Activated CD4-positive, alpha-beta T cell treated with anti-CD3 and anti-CD28 coated beads, Interleukin-2, amount 50 U/mL, for 48 hours (primary cell): ENCODE measurements at places on chromosomes 1 and 21.

- DNase-seq, result no peak
These were observed 637.2 kb downstream of the SMYD3 start for GRCh38 chr1:245869847-245870246.

DNA sequence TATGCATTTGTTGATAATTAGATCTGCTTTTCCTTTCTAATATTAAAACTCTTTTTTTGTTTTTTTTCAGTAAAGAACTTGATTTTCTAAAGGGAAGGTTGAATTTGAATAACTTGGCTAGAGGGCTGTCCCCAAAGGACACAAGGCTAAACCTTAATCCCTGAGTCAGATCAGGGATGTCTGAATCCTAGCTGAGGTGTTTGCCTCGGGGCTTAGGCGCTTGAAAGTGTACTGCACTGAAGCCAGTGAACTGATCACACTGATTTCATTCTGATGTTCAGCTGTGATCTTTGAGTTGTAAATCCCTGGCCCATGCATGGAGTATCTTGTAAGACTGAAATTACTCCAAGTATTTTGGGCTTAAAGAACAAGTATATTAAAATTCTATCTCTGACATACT, 42.8 kb downstream of the MTR start:
- no peak for DNase-seq

DNA sequence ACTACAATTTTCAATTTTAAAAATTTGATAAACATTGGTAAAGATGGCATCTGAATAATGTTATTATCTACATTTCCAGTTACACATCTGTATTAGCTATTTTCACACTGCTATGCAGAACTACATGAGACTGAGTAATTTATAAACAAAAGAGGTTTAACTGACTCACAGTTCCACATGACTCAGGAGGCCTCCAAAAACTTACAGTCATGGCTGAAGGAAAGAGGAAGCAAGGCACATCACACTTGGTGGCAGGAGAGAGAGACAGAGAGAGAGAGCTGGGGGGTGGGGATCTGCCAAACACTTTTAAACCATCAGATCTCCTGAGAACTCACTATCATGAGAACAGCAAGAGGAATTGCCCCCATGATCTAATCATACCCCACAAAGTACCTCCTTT, 850.0 kb downstream of the LTN1 start:
- DNase-seq, result no peak

- DNase-seq, result peak; percentile 72
These were observed 14.0 kb downstream of the RHBG start for GRCh38 chr1:156383023-156383422.

DNA sequence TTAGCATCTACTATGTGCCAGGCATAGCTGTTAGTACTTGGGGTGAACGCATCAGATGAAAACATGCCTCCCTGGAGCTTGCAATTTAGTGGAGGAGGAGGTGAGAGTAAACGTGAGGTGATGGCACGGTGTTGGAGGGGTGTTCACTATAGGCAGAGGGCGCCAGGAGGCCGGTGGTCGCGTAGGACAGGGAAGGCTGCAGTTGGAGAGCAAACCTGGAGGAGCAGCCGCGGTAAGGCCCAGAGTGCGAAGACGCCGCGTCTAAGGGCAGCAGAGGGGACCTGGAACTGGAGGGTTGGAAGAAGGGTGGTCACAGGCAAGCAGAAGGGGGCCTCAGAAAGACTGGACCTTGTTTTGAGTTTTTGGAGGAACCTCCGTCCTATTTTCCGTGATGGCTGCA, 30.2 kb upstream of the TRIM17 start:
- no peak for DNase-seq

DNA sequence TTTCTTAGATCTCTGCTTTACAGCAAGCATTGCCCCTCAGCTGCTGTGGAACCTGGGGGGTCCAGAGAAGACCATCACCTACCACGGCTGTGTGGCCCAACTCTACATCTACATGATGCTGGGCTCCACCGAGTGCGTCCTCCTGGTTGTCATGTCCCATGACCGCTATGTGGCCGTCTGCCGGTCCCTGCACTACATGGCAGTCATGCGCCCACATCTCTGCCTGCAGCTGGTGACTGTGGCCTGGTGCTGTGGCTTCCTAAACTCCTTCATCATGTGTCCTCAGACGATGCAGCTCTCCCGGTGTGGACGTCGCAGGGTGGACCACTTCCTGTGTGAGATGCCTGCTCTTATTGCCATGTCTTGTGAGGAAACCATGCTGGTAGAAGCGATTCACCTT, 33.4 kb upstream of the OR2B11 start:
- no peak for DNase-seq

- DNase-seq, result no peak
These were observed 172.2 kb downstream of the HHIPL2 start for GRCh38 chr1:222375701-222376100.

GRCh38 chr1:228986093-228986904, 251.0 kb downstream of the RHOU start:
- DNase-seq, result no peak

- DNase-seq, result peak; percentile 55
These were observed 745 bp downstream of the MAGI3 start for GRCh38 chr1:113390871-113391648.

- no peak for DNase-seq
These were observed 8.9 kb downstream of the PLA2G2F start for GRCh38 chr1:20147846-20148570.

GRCh38 chr21:43613755-43614638, 45.3 kb downstream of the HSF2BP start:
- no peak for DNase-seq

DNA sequence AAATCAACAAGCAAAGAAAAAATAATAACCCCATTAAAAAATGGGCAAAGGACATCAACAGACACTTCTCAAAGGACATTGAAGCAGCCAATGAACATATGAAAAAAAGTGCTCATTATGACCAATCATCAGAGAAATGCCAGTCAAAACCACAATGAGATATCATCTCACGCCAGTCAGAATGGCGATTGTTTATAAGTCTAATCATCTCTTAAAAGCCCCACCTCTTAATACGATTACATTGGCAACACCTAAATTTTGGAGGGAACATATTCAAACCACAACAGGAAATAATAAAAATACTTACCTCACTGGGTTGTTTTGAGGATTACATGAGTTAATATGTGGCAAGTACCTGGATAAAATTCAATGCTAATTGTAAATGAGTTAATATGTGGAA, 57.1 kb upstream of the PLPPR4 start:
- DNase-seq, result no peak

- DNase-seq, result peak; percentile 78
These were observed 18.8 kb downstream of the KNCN start for GRCh38 chr1:46532498-46533178.

- no peak for DNase-seq
These were observed 186.8 kb downstream of the LTN1 start for GRCh38 chr21:28805885-28806284.

DNA sequence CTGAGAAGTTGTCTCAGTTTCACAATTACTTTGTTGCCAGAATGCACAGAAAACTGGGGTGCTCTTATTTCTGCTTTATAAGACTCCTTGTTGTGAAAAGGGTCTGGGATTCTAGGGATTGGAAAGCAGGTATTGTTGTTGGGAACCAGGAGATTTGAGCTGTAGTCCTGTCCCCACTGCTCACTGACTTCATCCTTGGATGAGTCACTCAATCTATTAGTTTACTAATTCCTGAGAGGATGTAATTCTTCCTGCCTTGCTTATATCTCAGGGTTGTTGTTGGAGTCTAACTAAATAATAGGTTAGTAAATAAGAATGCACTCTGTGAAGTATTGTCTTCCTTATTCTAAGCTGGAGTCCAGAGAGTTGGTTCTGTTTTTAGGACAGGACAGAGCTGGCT, 172.5 kb upstream of the GALNT2 start:
- no peak for DNase-seq

DNA sequence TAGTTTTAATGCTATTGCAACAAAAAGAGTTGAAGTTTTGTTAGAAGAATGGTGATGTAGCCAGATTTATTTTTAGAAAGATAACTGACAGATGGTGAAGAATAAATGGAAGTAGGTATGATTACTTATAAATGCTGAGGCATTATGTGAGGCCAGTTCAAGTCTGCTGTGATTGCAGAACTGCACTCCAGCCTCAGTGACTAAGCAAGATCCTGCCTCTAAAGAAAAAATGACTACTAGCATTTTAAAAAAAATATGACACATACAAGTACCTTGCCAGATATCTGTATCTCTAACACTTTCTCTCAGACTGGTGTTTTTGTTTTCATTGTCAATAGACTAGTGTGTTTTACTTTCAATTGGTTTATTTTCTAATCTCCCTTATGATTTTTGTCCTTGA, 1242.4 kb upstream of the ADGRL4 start:
- no peak for DNase-seq

- DNase-seq, result no peak
These were observed 116.2 kb downstream of the KCNJ6 start for GRCh38 chr21:37800057-37800455.

- no peak for DNase-seq
These were observed 42.4 kb downstream of the PDE9A start for GRCh38 chr21:42695697-42696380.

- DNase-seq, result peak; percentile 78
These were observed 16.3 kb downstream of the BATF3 start for GRCh38 chr1:212683357-212683722.

DNA sequence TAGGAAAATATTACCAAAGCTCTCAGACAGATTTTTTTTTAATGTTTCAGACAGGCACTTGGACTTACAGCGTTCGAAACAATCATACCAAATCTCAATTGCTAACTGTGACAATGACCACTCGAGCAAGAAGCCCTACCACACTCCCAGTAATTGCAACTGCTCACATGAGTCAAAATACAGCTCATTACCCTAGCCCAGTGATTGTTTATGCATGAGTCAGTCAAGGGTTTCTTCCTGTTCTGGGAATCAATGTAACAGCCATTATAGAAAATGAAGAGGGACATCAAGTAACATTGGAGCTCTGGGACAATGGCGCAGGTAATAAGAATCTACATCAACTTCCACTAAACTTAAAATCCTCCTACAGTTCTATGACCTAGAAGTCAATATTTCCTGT, 56.1 kb upstream of the SH3GLB1 start:
- DNase-seq, result no peak

DNA sequence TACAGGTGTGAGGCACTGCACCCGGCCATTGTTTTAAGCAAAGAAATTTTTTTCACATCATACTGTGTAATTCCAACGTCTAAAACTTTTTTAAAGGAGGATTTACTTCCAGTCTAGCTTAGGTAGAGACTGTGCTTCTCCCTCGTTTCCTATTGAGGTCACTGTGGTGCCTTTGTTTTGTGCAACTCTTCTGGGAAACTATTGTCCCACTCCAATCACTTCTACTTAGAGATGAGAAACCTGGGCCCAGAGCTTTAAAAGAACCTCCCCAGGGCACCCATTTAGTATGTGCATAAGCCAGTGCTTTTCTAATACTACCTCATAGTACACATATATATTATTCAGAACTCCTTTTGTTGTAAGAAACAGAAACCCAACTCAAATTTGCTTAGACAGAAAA, 120.0 kb upstream of the ZNF644 start:
- DNase-seq, result no peak

DNA sequence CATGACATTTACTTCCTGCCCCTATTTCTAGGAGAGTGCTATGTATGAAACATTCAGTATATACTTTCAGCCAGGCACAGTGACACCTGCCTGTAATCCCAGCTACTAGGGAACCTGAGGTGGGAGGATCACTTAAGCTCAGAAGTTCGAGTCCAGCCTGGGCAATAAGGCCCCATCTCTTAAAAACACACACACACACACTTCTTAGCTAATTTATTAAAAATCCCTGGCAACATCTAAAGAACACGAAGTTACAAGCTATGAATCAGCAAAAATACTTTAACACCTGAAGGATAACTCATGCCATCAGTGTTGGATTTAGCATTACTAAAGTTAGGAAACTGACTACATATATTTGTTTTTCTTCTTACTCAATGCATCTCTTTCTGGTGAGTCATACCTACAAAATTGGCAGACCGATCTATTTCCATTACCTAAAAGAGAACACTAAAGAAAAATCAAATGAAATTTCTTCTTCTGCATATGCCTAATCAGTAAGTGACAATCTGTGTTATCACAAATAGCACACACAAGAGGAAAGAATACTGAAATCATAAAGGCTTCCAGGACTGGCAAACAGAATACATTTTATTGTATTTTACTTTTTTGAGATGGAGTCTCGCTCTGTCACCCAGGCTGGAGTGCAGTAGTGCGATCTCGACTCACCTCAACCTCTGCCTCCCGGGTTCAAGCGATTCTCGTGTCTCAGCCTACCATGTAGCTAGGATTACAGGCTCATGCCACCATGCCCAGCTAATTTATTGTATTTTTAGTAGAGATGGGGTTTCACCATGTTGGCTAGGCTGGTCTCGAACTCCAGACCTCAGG, 41.4 kb downstream of the RNF115 start:
- no peak for DNase-seq

- no peak for DNase-seq
These were observed 5.5 kb upstream of the FOXO6 start for GRCh38 chr1:41355761-41356160.

DNA sequence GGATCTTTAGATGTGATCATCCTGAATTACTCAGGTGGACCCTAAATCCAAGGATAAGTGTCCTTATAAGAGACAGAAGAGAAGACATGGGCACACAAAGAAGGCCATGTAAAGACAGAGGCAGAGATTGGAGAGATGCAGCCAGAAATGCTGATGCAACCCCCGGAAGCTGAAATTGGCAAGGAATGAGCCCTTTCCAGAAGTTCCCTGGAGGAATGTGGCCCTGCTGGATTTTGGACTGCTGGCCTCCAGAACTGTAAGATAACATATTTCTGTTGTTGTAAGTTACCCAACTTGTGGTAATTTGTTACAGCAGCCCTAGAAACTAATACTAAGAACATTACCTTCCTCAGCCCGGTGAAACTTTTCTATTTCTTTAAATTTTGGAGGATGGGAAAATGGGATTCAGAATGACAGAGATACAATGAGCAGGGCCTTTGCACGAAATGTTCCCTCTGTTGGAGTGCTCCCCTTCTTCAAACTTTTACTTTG, 11.2 kb upstream of the PLPP3 start:
- no peak for DNase-seq

DNA sequence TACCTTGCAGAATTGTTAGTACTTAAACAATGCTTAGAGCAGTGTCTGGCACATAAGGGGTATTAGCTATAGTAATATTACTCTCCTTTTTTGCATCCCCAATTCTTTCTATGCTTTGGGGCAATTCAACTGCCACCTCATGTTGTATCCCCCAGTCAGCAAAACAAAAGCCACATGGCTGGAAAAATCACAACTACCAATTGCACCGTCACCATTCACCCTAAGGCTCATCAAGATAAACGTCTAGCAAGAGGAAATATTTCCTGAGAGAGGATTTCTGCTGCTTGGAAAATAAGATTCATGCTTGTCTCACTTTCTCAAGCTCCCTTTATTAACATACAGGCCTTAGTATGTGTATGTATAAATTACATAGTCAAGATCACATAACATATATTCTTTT, 12.1 kb upstream of the TLR5 start:
- DNase-seq, result no peak
